A549 treated with RU486 at 1 μM for 4 hours (cell line): ENCODE measurements at places on chromosomes 7 and 10. TPM values are rescaled to one million over a fixed set of nuclear protein-coding genes. Genes with fewer than 3 reads are reported as not detected.

Gene HTR7
- total RNA-seq, result 0.07 to 0.13 TPM (median 0.09 TPM) in 5 replicates

Gene EPHB6
- 0.35 to 1.1 TPM (median 0.59 TPM) in 5 replicates for total RNA-seq

Gene PPP1R9A
- 2.8 to 4.5 TPM (median 4.3 TPM) in 5 replicates for total RNA-seq

Gene SORCS1
- not detected in 5 replicates for total RNA-seq

Gene AEBP1
- total RNA-seq, result 0.05 TPM in 1 of 5 replicates, not detected in the others

Gene HMX3
- total RNA-seq, result 0.12 TPM in 1 of 5 replicates, not detected in the others

Gene CPEB3
- 0.16 to 0.37 TPM (median 0.34 TPM) in 5 replicates for total RNA-seq

Gene NODAL
- not detected in 5 replicates for total RNA-seq

Gene MBL2
- total RNA-seq, result not detected in 5 replicates

Gene PEX1
- total RNA-seq, result 4.2 to 6.8 TPM (median 5.6 TPM) in 5 replicates

Gene GNB2
- 163 to 268 TPM (median 240 TPM) in 5 replicates for total RNA-seq

Gene MSS51
- total RNA-seq, result 0.36 to 0.79 TPM (median 0.41 TPM) in 5 replicates

Gene ITGA8
- not detected in 5 replicates for total RNA-seq

Gene APBB1IP
- 9.0 to 10.8 TPM (median 10.0 TPM) in 5 replicates for total RNA-seq

Gene LGI1
- not detected in 5 replicates for total RNA-seq

Gene TSPAN33
- total RNA-seq, result 5.9 to 7.1 TPM (median 6.6 TPM) in 5 replicates

Gene CYP17A1
- total RNA-seq, result not detected in 5 replicates

Gene LRRC72
- not detected in 5 replicates for total RNA-seq

Gene EN2
- total RNA-seq, result 0.62 to 1.0 TPM (median 0.94 TPM) in 5 replicates

Gene C10orf53
- not detected in 5 replicates for total RNA-seq

Gene ZNF679
- not detected in 5 replicates for total RNA-seq

Gene H2BK1
- total RNA-seq, result not detected in 5 replicates

Gene CUBN
- 0.02 to 0.30 TPM (median 0.03 TPM) in 5 replicates for total RNA-seq

Gene POLR2J
- total RNA-seq, result 105 to 118 TPM (median 109 TPM) in 5 replicates

Gene SKAP2
- 15.5 to 22.0 TPM (median 19.0 TPM) in 5 replicates for total RNA-seq

Gene SHTN1
- 19.5 to 29.2 TPM (median 26.1 TPM) in 5 replicates for total RNA-seq

Gene DOCK1
- total RNA-seq, result 19.1 to 25.2 TPM (median 23.4 TPM) in 5 replicates

Gene ATP6V1F
- 250 to 277 TPM (median 267 TPM) in 5 replicates for total RNA-seq

Gene CFTR
- 0.06 to 0.24 TPM in 2 of 5 replicates, not detected in the others for total RNA-seq

Gene PALD1
- total RNA-seq, result 5.0 to 7.9 TPM (median 7.1 TPM) in 5 replicates

Gene LRRC4
- not detected in 5 replicates for total RNA-seq

Gene VENTX
- total RNA-seq, result not detected in 5 replicates

Gene ECHDC3
- total RNA-seq, result 7.1 to 11.3 TPM (median 8.8 TPM) in 5 replicates

Gene C7orf57
- total RNA-seq, result 0.17 to 0.32 TPM (median 0.21 TPM) in 4 of 5 replicates, not detected in the other

Gene PLAU
- total RNA-seq, result 119 to 135 TPM (median 123 TPM) in 5 replicates

Gene WEE2
- not detected in 5 replicates for total RNA-seq

Gene RPEL1
- total RNA-seq, result 0.08 TPM in 1 of 5 replicates, not detected in the others

Gene DUSP5
- total RNA-seq, result 81.4 to 140 TPM (median 122 TPM) in 5 replicates

Gene GSAP
- 1.8 to 2.8 TPM (median 2.5 TPM) in 5 replicates for total RNA-seq

Gene CAMK2B
- total RNA-seq, result 0.09 to 0.46 TPM (median 0.29 TPM) in 5 replicates

Gene CYP3A7
- not detected in 5 replicates for total RNA-seq

Gene PHKG1
- total RNA-seq, result 0.21 to 0.61 TPM (median 0.44 TPM) in 5 replicates

Gene TCERG1L
- total RNA-seq, result not detected in 5 replicates

Gene IKZF1
- total RNA-seq, result not detected in 5 replicates

Gene OPN1SW
- not detected in 5 replicates for total RNA-seq

Gene HABP2
- 0.05 to 0.21 TPM (median 0.09 TPM) in 5 replicates for total RNA-seq
